ENCODE measurements at places on chromosomes 7 and 10.

DNA sequence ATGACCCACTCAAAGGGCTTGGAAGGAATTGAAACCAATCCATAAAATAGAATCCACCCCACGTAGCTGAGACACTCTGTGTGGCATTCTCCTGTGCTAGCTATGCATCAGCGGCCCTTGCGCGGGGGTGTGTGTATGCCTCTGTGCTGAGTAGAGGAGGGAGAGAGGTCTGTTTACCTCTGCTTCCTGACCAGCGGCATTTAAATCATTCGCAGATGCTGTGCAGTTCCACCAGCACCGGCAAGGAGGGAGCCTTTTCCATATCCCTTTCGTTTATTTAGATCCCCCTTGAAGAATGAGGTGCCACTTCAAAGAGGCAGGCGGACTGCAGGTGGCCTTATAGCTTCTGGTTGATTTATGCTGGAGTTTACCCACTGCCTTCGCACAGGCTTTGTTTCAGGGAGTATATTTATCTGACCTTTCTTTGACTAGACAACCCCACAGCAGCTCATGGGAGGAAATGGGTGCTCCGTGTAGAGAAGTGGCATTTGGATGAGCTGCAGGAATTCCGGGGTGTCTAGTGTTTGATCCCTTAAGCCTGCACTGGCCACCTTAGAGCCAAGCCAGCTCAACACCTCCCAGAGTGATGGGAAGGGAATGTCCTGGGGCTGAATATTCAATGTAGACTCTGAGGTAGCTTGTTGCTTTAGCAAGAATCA, 11.4 kb downstream of the C10orf53 start:
- no peak for DNase-seq

DNA sequence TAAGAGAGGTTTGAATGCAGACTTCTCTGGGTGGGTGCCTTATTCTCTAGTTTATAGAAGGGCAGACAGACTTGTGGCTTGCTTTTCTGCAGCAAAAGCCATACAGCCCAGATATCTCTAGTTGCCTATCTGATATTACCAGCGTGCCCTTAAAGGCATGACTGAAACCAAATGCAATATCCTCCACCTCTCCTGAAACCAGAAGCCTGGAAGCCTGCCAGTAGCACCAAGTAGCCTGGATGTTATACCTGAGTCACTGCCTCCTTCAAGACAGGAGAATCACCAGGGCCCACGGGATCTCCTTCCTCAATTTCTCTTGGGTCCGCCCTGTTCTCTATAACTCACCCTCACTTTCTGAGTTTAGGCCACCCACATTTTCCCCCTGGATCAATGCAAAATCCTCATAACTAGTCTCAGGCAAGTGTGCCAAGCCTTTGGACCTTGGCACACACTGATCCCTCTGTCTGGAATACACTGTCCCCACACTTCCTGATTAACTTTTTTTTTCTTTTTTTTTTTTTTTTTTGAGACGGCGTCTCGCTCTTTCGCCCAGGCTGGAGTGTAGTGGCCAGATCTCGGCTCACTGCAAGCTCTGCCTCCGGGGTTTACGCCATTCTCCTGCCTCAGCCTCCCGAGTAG, 638.4 kb downstream of the GALNT17 start:
- no peak for DNase-seq

- DNase-seq = no peak
These were observed 137.9 kb upstream of the CCDC6 start for GRCh38 chr10:60044242-60044641.

DNA sequence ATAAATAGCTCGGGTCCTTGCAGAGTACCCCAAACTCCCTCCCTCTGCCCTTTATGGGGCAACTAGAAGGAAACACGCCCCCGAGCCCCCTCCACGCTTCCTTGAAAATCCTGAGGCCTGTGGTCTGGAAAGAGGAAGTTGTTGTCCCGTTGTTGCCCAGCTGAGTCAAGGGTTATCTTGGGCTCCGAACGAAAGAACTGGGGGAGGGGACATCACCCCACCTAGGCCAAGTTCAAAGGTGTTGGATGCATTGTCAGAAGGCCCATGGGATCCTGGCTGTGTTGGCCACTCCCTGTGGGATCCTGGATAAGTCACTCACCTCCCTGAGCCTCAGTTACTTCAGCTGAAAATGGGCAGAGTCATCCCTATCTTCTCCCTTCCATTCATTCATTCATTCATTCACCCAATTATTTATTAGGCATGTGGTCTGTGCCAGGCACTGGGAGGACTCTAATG, at the start of gene CCL24:
CCL24 (minus strand) TSS at position 26 of the 456 bp plus-strand sequence. CDS start 91 bp downstream, outside the sequence.
- DNase-seq = no peak

Measured in H1 (cell line).